ENCODE measurements at places on chromosomes 2 and 18.

GRCh38 chr18:55918444-55918843 lies 330.5 kb upstream of the TCF4 start:
- DNase-seq, result no peak

- DNase-seq, result no peak
Observed at GRCh38 chr2:174442546-174443510, 44.0 kb downstream of the GPR155 start.

- DNase-seq, result no peak
Observed at GRCh38 chr2:65317841-65318240, 90.2 kb downstream of the ACTR2 start.

GRCh38 chr2:101991721-101992145 lies at the start of gene IL1R2:
Gene IL1R2 (plus strand): TSS chr2:101991960. CDS start chr2:102008576, 16,616 bp downstream.
- DNase-seq, result no peak

- DNase-seq, result no peak
Observed at GRCh38 chr2:215107216-215108056, 31.0 kb downstream of the ABCA12 start.

DNA sequence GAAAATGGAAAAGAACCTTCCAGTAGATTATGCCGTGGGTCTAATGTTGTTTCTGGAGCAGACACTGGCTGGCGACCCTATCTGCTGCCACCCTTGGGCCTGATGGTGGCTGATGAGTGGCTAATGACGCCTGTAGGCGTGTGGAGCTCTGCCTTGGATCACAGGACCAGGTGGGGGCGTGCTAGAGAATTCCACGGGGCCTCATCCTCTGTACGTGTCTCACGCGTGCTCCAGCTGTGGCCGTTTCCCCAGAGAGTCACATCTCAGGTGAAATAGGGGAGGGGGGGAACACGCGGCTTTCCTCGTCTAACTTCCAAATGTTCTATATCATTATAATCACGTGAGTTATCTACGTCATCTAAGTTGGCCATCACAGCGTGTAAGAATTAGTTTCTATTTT lies 160.9 kb upstream of the SMIM21 start:
- no peak for DNase-seq

GRCh38 chr2:10581021-10581420 lies 108.8 kb downstream of the NOL10 start:
- DNase-seq, result no peak

- DNase-seq, result no peak
Observed at GRCh38 chr2:96534701-96535181, 1.8 kb upstream of the ARID5A start.

DNA sequence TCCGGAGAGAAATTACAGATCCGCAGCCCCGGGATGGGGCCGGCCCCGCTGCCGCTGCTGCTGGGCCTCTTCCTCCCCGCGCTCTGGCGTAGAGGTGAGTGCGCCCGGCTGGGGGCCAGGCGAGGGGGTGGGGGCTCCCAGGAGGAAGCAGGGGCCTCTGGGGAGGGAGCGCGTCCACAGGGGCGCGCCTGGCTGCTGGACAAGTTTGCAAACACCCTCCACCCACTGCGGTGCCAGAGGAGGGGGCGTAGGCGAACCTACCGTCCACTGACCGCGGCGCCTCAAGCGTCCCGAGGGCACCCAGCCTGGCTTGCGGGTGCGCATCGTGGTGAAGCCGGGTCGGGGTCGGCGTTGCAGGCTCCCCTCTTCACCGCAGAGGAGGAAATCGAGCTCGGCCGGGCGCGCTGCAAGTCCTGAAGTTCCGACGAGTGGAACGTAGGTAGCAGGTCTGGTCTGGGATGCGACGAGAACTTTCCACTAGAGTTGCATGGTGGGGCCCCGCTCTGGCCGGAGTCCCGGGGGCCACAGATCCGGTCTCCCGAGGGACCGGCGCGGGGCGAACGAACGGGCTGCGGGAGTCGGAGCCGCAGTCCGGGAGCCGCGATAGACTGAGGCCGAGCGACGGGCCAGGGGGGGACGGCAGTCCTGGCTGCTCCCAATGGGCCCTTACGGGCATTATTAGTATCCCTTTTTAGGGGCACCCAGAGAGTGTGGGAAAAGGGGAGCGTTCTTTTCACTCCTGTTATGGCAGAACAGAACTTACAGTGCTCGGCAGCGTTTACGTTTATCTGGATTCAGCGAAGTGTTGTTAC lies 502 bp downstream of the MERTK start:
- no peak for DNase-seq

GRCh38 chr2:106073678-106074406 lies 120.3 kb downstream of the UXS1 start:
- DNase-seq, result no peak

DNA sequence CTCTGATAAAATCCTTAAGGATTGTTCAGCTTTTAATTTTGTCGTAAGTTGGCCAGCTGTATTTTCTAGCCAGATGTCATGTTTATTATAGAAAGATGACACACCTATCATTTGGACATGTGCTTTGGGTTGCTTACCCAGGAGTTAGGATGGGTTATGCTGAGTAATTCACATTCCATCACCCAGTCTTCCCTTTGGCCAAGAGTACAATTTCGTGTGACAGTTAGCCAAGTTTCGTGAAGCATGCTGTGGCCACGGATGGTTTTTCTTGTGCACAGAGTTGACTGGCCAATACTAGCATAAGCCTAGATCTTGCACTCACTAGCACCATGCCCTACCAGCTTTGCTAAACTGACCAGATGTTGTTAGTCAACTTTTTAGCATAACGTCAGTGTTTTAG lies 5.8 kb downstream of the MAPRE3 start:
- DNase-seq, result no peak

GRCh38 chr2:242064364-242065250 lies 195.1 kb downstream of the RTP5 start:
- DNase-seq, result no peak

DNA sequence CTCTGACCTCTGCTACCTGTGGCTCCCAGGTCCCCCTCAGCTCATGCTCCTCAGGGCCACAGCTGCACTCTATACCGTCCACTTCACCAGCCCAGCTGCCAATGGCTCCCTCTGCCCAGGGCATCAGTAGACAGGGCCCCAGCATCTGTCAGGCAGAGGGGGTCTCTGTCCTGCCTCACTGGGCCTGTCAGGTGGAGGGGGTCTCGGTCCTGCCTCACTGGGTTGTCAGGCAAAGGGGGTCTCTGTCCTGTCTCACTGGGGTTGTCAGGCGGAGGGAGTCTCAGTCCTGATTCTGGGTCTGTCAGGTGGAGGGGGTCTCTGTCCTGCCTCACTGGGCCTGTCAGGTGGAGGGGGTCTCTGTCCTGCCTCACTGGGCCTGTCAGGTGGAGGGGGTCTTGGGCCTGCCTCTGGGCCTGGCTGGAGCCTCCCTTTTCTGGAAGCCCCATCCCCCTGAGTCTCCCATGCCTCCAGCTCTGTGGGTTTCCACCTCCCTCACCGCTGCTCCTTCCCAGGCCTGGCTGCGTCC lies 19.9 kb downstream of the SNORC start:
- DNase-seq, result no peak

DNA sequence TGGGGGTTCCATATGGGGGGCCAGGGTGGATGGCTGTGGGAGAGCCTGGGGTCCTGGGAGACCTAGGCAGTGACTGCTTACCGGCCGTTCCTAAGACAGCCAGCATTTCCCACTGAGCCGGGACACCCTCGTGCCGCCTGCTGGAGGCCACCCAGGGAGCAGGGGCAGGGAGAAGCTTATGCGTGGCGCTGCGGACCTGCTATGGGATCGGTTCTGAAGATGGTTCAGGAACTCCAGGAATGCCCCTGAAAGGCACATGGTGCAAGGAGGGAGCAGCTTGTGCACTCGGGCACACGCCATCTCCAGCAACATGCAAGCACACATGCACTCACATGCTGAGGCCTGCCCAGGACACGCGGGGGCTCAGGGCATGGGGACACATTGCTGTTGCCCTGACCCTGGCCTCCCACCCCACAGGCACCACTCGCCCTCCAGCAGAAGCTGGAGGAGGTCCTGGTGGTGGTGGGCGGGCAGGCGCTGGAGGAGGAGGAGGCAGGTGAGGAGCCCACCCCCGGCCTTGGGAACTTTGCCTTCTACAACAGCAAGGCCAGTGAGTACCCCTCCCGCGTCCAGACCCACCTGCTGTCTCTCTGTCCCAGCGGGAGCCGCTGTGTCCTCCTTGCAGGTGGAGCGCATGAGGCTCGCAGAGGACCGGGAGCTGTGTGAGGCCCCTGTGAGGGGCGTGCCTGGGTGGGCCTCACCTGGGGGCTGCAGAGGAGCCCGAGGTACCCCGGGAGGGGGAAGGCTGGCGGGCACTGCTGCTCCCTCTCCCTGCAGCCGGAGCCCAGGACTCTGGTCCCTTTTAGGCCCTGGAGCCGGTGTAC lies 4.1 kb downstream of the KLHL30 start:
- no peak for DNase-seq

- DNase-seq, result no peak
Observed at GRCh38 chr2:133841900-133842299, 273.6 kb upstream of the NCKAP5 start.

DNA sequence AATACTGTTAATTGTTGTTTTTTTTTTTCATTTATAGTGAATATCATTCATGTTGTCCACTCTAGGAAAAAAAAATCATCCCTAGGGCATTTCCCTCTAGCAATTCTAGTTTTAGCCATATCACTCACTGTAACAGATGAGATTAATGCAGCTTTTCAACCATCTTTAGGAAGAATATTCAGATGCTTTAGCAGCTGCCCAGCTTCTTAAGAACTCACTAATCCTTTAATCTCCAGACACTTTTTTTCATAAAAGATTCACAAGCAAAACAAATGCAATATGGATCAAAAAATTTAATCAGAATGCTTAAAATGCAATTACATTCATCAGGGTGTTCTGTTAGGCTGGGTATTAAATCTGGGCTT lies 692.6 kb downstream of the ERBB4 start:
- DNase-seq, result no peak

GRCh38 chr2:85750587-85751575 lies 2.9 kb upstream of the ATOH8 start:
- DNase-seq, result no peak
